Cerebellar nuclear complex (tissue), 1 donor: ENCODE measurements at places on chromosomes 5 and 9.
A peak's percentile ranks its signal among the peaks of the same experiment; 100 is the strongest.

DNA sequence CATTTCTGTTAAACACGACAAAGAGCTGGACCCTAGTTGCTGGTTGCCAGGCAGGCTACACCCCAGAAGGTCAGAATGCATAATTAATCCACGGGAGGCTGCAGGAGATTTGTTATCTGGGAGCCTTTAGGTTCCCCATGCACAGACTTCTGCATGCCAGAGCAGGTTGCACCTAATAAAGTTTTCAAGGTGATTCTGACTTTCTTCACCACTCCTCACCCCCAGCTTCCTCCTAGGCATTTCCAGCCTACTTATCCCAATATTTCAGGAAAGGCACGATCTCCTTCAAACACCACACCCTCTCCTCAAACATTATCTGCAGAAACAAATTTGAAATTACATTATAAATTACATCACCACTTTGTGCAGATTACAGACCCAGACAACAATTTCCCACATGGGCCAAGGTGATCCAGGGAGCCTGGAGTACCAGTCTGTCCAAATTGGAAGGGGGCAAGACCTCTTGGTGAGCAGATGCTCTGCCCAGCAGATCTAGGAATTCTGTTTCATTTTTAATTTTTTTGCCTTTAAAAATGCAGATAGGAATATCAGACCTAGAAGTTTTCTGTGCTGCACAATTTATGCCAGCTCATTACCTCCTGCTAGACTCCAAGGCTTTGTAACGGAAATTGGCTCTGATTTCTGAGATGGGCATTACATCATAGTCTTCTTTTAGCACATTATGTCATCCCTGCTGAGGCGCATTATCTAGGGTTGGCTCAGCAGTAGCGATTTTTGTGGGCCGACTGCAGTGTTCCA lies 363.4 kb upstream of the SLC30A5 start:
- DNase-seq: peak; percentile 24

- no peak for DNase-seq
Measured at GRCh38 chr9:123608104-123608503, 252.1 kb downstream of the CRB2 start.

GRCh38 chr9:6640268-6641051 lies 5.1 kb downstream of the GLDC start:
- no peak for DNase-seq

- DNase-seq: no peak
Measured at GRCh38 chr5:91207248-91207647, 175.9 kb downstream of the ARRDC3 start.

GRCh38 chr5:23820765-23821471 lies 313.5 kb downstream of the PRDM9 start:
- DNase-seq: no peak

GRCh38 chr5:82358457-82358856 lies 80.3 kb upstream of the RPS23 start:
- DNase-seq: no peak

DNA sequence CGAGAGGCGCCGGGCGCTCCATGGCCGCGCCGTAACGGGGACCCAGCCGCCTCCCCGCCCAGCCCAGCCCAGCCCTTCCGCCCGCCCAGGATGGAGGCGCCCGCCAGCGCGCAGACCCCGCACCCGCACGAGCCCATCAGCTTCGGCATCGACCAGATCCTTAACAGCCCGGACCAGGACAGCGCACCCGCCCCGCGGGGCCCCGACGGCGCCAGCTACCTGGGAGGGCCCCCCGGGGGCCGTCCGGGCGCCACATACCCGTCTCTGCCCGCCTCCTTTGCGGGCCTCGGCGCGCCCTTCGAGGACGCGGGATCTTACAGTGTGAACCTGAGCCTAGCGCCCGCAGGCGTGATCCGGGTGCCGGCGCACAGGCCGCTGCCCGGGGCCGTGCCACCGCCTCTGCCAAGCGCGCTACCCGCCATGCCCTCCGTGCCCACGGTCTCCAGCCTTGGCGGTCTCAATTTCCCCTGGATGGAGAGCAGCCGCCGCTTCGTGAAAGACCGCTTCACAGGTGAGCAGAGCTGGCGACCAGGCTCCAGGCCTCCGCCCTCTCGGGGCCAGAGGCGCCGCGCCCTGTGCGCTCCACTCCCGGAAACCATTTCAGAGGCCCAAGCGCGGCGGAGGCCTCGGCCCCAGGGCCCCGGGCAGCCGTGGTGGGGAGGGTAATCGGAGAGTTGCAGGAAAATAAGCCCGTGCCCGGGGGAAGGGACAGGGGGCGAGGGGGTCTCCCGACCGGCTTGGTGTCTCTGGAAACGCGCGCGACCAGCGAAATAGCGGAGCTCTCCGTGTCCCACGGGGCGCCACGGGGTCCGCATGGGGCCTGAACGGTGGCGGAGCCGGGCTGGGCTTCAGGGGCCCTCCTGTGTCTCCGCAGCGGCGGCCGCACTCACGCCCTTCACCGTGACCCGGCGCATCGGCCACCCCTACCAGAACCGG lies 496 bp downstream of the TLX3 start:
- no peak for DNase-seq

DNA sequence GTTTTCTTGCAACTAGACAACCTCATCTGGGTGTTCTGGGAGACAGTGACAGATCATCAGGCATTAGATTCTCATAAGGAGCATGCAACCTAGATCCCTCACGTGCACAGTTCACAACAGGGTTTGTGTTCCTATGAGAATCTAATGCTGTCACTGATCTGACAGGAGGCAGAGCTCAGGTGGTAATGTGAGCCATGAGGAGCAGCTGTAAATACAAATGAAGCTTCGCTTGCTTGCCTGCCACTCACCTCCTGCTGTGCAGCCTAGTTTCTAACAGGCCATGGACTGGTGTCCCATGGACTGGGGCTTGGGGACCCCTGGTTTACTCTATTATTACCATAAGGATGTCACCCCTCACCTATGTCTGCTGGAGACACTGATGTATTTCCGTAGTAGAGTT lies 166.8 kb downstream of the PSAT1 start:
- DNase-seq: no peak

- no peak for DNase-seq
Measured at GRCh38 chr5:108735790-108736189, 11.9 kb upstream of the FER start.

DNA sequence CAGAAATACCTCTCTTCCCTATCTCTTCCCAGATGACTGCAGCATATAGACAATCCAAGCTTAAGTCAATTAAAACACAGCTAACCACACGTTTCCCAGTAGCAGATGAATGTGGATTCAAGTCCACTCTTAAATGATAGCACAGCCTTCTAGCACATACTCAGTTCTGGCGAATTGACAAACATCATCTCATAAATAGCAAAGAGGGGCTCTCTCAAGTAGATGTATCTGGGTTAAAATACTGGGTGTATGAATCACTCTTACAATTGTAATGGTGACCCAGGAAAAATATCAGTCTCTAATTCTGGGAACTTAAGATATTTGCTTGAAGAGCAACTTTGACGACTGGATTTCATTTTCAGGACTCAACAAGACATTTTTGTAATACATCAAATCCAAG lies 67.0 kb upstream of the HAPLN1 start:
- no peak for DNase-seq

DNA sequence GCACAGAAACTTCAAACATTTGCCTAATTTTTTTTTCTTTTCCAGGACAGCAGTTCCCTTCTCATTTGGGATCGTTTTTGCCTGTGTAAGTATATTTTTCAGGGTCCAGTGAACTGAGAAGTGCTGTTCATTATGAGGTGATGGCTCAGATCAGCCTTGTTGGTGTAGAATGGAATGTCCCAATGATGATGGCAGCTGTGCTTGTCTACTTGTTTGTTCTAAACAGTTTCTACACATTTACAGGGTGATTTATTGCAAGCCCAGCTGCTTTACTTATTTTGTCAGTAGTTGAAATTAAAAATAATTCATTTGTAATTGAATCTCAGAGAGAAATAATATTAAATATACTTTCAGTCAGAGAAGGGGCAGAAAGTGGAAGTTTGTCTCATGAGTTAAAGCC lies 337.6 kb upstream of the SEMA6A start:
- no peak for DNase-seq

- no peak for DNase-seq
Measured at GRCh38 chr5:122401976-122402725, 90.1 kb downstream of the SNCAIP start.

GRCh38 chr5:133957080-133957479 lies 11.3 kb downstream of the C5orf15 start:
- DNase-seq: no peak

DNA sequence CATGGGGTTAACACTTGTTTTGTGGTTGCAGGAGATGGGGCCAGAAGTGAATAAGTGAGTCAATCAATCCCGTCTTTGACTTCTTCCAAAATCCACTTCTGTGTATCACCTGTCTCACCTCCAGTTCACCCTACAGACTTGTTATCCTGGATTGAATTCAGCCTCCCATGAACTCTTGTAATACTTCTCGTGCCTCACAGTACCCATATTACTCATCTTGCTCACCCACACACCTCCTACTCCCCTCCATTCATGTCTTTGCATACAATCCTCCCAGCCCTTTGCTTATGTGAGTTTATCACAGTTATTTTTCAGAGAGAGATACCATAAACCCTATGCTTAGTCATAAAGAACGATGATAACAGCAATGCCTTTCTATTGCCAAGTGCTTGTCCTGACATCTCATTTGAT lies 52.9 kb upstream of the PAPPA start:
- DNase-seq: no peak

GRCh38 chr9:135210676-135211523 lies 123.4 kb downstream of the OLFM1 start:
- DNase-seq: no peak

GRCh38 chr9:133135146-133135745 lies 14.2 kb upstream of the RALGDS start:
- DNase-seq: no peak

DNA sequence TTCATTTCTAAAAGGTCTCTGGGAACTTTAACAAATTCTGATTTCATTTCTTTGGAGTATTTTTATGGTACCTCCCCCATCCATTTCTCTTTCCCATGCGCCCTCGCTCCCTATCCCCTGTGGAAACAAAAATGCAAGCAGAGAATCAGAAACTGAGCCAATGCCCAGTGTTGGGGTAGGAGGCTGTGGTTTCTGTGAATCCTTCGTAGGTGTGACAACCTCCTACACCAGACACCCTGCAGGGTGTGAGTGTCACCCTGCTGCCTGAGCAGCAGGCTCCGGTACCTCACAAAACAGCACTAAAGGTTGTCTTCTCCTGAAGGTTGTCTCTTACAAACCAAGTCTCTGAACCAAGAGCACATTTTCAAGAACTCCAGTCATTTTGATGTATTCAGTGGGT lies 103.8 kb upstream of the CTSL start:
- no peak for DNase-seq

- no peak for DNase-seq
Measured at GRCh38 chr5:91141642-91142041, 241.5 kb downstream of the ARRDC3 start.

- no peak for DNase-seq
Measured at GRCh38 chr9:75033791-75034473, 5.8 kb upstream of the CARNMT1 start.

DNA sequence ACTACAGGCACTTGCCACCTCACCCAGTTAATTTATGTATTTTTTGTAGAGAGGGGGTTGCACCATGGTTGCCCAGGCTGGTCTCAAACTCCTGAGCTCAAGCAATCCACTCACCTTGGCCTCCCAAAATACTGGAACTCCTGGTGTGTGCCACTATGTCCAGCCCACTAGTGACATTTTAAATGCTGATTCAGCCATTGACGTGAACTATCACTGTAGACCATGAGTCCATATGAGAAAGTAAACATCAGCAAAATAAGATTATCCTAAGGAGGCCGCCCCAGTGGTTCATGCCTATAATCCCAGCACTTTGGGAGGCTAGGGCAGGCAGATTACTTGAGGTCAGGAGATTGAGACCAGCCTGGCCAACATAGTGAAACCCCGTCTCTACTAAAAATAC lies 488.1 kb upstream of the EDIL3 start:
- no peak for DNase-seq

GRCh38 chr5:87233143-87233542 lies 34.5 kb upstream of the RASA1 start:
- DNase-seq: no peak

- DNase-seq: no peak
Measured at GRCh38 chr9:133779516-133780403, 41.6 kb upstream of the SARDH start.

DNA sequence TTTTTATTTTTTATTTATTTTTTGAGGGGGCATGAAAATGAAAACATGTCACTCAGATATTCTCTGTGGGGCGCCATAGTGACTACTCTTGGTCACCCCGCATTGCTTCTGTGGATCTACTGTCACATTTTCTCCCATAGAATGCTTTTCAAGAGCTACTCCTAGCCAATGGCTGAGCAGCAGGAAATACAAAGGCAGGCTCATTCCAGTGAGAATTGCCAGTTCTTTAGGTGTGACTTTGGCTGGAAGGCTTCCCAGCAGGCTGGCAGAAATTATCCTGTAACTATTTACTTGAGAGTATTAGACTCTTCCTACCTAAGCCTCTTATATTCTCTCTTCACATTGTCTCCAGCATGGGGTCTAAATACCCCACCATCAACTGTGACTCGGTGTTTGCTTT lies 21.0 kb upstream of the PTPRD start:
- no peak for DNase-seq

DNA sequence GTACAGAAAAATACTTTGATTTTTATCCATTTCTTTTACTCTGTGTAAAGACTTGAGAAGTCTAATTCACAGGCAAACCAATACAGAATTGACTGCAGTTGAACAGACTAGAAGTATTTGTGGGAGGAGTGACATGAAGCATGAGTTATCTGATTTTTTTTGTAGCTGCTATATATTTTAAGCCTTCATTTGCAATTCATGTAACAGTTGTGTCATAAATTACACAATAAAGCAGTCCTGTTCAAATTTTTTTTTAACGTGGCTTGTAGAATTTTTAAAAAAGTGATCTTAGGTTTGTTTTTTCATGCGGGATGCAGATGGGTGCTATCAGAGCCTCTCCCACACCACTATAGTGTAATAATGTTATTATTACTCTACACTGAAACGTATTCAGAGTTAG lies 2.9 kb upstream of the MAML1 start:
- no peak for DNase-seq

DNA sequence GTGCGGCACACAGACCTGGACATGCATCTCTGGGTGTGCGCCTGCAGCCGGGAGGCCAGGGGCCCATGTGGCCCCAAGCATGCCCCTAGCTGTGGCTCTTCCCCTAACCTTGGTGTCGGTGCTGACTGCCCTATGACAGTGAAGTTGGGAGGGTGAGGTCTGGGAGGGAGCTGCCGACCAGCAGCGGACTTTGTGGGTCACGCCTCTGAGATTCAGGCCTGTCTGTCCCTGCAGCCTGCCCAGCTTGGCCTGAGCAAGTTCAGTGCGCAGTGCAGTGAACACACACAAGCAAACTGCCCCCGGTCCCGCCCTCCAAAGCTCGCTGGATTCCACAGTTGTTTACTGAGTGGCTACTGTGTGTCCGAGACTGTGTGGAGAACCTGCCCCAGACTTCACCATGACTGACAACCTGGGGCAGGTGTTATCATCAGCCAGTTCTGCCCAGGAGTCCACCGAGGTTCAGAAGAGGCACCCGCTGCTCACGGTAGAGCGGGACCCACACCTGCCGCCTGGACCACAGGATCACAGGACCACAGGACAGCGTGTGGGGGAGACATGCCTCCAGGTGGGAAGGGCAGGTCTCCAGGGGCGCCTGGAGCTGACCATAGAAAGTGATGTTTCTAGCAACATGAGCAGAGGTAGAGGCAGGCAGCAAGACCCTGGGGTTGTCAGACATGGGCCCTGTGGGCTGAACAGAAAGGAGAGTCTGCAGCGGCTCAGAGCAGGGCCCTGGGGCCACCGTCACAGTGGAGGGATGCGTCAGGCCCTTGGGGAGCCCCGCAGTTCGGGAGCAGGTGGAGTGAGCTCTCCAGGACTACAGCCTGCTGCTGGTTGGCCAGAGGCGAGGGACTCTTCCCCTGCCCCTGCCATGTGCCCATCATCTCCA lies 105.1 kb downstream of the PHF2 start:
- no peak for DNase-seq

GRCh38 chr5:16810208-16810854 lies 125.8 kb downstream of the MYO10 start:
- DNase-seq: no peak
